Activated CD8-positive, alpha-beta T cell treated with anti-CD3 and anti-CD28 coated beads for 36 hours (primary cell): ENCODE measurements at places on chromosomes 12 and 14. TPM values are rescaled to one million over a fixed set of nuclear protein-coding genes. Genes with fewer than 3 reads are reported as not detected.
A peak's percentile ranks its signal among the peaks of the same experiment; 100 is the strongest.

DNA sequence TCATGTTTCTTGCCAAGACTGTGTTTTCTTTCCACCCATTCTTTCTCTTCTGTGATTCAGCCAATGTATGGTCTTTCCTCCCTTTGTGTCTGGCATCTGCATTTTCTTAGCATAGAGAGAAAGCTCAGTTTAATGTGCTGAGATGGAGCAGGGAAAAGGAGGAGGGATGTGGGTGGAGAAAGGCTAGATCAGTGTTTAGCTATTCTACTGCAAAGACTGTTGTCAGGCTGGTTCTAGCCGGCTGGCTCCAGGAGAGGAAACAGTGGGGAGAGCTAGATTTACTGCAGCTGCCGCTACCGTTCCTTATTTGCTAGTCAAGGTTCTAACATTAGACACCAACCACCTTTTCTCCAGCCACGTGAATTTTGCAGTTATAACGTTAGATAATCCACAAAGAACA, 5.2 kb upstream of the RIMKLB start:
- DNase-seq: peak; percentile 10
- no peak overlapping the region for H3K4me3 ChIP-seq
- peaks cover 2% of the 10 kb centered on the region for H3K27me3 ChIP-seq
- peaks cover 15% of the 10 kb centered on the region for H3K4me1 ChIP-seq
- H3K27ac ChIP-seq: no peak overlapping the region

GRCh38 chr14:73745571-73746519, 31.7 kb upstream of the PNMA1 start:
- no peak for DNase-seq
- peaks cover 100% of the 10 kb centered on the region for H3K4me1 ChIP-seq
- H3K4me3 ChIP-seq: no peak overlapping the region
- peak overlapping the region; percentile 87 for H3K27ac ChIP-seq
- peaks cover 12% of the 10 kb centered on the region for H3K36me3 ChIP-seq

DNA sequence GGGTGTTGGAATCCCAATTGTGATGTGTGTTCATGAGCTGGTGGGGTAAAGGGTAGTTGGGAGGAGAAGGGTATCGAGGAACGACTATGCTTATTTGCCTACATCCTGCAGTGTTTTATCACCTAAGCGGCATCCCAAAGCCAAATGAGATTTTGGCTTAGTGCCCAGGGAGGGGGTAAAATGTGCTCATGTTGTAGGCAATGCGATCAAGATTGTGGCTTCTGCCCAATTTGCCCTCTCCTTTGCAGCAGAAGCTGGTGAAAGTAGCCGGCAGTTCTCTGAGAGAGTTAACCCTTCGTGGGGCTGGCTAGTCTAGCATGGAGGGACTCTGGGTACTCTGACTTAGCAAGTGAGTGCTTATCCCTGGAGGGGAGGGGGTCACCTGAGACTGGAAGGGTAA, 753 bp downstream of the RPH3A start:
- peaks cover 29% of the 10 kb centered on the region for H3K27me3 ChIP-seq
- H3K36me3 ChIP-seq: no peaks in the 10 kb centered on the region
- no peak for DNase-seq
- H3K4me1 ChIP-seq: no peaks in the 10 kb centered on the region

DNA sequence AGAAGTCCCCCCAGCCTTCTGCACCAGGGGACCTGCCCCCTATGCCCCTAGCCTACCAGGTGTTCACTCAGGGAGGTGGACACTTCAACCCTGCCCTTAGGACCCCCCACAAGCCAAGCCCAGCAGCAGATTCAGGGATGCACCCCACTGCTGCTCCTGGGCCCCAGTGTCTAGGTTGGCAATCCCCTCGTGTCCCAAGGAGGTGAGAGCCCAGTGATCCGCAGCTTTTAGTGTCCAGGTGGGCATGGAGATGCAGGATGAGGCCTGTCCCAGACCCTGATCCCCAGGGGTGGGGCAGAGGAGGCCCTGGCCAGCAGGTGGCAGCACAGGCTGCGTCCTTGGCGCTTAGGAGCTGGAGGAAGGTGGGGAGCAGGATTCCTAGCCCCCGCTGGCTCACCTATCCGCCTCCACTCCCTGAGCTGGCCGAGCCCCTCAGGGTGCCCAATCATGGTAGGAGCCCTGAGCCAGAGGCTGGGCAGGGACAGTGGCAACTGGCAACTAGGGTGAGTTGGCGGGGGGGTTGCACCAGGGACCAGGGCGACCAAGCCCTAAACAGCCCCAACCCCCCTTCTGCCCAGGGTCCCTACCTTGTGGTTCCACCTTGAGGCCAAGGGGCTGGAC, 4.1 kb downstream of the CKB start:
- H3K27ac ChIP-seq: no peak overlapping the region
- DNase-seq: peak; percentile 72
- H3K27me3 ChIP-seq: peaks cover 4% of the 10 kb centered on the region
- H3K4me3 ChIP-seq: no peak overlapping the region
- peaks cover 10% of the 10 kb centered on the region for H3K4me1 ChIP-seq

DNA sequence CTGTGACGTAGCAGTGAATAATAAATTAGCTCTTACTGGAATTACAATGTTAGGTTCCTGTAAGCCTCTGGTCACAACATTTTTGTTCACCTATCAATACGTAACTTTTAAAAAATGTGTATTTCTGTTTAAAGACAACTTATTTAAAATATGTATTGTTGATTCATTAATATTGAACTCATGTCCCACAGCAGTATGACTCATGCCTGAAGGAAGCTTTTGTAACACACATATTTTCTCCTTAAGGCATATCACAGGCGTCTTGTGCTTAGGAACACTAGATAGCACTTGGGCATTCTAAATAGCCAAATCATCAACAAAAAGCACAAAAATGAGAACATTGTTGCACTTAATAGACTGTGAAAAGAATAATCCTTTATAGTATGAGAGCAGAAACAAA, 92.5 kb downstream of the GPHN start:
- H3K36me3 ChIP-seq: peaks cover 5% of the 10 kb centered on the region
- H3K4me3 ChIP-seq: no peak overlapping the region
- no peaks in the 10 kb centered on the region for H3K27me3 ChIP-seq
- peaks cover 6% of the 10 kb centered on the region for H3K4me1 ChIP-seq
- no peak for DNase-seq

GRCh38 chr12:88472248-88472647, 108.0 kb downstream of the KITLG start:
- no peaks in the 10 kb centered on the region for H3K4me1 ChIP-seq
- H3K36me3 ChIP-seq: no peaks in the 10 kb centered on the region
- H3K27me3 ChIP-seq: no peaks in the 10 kb centered on the region
- no peak overlapping the region for H3K27ac ChIP-seq

DNA sequence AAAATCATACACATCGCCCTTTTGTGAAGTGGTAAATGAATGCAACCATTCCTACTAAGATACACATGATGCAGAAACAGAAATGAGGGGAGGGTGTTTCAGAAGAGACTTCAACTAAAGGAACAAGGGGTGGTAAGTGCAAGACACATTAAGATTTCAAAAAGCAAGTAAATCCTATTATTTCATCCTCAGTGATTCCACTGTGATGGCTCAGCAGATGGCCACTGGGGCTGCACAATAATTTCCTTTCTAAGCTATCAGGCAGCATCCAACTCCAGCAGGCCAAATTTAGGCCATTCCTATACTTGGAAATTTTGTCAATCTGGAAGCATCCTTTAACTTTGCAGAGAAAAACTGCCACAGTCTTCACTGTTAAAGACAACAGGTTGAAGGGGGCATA, 272.4 kb downstream of the NELL2 start:
- H3K4me1 ChIP-seq: peaks cover 6% of the 10 kb centered on the region
- no peak overlapping the region for H3K4me3 ChIP-seq
- no peak overlapping the region for H3K27ac ChIP-seq
- no peaks in the 10 kb centered on the region for H3K27me3 ChIP-seq
- peaks cover 40% of the 10 kb centered on the region for H3K36me3 ChIP-seq

GRCh38 chr12:92089559-92089958, 56.1 kb downstream of the BTG1 start:
- DNase-seq: no peak
- no peak overlapping the region for H3K27ac ChIP-seq
- no peak overlapping the region for H3K4me3 ChIP-seq
- no peaks in the 10 kb centered on the region for H3K36me3 ChIP-seq
- no peaks in the 10 kb centered on the region for H3K27me3 ChIP-seq

RAB15 gene
- 2.1 TPM for total RNA-seq

OR4K13 gene
- not detected for total RNA-seq

FOXM1 gene
- 64.8 TPM for total RNA-seq

AICDA gene
- total RNA-seq: not detected

DDHD1 gene
- 35.5 TPM for total RNA-seq

ACRBP gene
- total RNA-seq: 2.0 TPM

CPNE6 gene
- not detected for total RNA-seq
